Fibroblast of lung (primary cell): ENCODE measurements at places on chromosomes 11 and 22. TPM values are rescaled to one million over a fixed set of nuclear protein-coding genes. Genes with fewer than 3 reads are reported as not detected.

DNA sequence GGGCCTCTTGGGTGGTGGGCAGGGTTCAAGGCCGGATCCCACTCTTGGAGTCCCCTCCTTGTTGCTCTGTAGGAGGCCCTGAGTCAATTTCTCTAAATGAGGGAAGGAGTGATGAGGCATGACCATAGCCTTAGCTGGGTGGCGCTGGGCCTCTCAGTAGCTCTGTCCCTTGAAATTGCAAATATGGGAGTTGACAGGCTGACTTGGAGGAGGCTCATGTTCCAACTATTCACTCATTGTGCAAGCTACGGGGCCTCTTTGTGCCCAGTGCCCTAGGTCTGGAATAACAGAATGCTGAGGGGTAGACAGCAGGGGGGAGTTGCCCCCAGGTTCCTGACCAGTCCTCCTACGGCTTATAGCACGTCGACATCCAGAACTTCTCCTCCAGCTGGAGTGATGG is 8.0 kb downstream of the SELENOM start:
- H3K4me3 ChIP-seq: no peak overlapping the region
- H3K27ac ChIP-seq: peak overlapping the region; percentile 25
- H3K27me3 ChIP-seq: no peaks in the 10 kb centered on the region
- DNase-seq: no peak
- H3K36me3 ChIP-seq: peaks cover 60% of the 10 kb centered on the region

DNA sequence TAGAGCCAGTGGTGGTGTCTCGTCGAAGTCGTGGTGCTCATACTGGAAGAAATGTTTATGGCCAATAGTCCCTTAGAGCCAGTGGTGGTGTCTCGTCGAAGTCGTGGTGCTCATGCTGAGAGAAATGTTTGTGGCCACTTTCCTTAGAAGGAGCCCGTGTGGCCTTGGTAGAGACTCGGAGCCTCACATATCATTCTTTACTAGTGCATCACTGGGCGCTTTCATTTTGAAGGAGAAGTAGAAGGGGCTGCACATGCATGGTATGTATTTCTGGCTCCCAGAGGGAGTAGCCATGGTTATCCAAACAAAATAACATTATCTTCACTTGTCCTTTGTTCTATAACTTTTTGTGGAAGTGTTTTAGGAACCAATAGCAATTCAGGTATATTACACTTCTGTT is 69.5 kb downstream of the JAM3 start:
- H3K27ac ChIP-seq: no peak overlapping the region
- H3K36me3 ChIP-seq: no peaks in the 10 kb centered on the region
- H3K4me3 ChIP-seq: no peak overlapping the region

GRCh38 chr11:83151274-83151977 is 5.5 kb upstream of the PCF11 start:
- no peaks in the 10 kb centered on the region for H3K27me3 ChIP-seq
- H3K4me3 ChIP-seq: no peak overlapping the region
- H3K4me1 ChIP-seq: no peaks in the 10 kb centered on the region

The APOL4 gene
- polyA plus RNA-seq: 0.31 and 0.69 TPM in 2 replicates

The TCN1 gene
- not detected in 2 replicates for polyA plus RNA-seq
